ENCODE measurements at places on chromosomes 1 and 21.

DNA sequence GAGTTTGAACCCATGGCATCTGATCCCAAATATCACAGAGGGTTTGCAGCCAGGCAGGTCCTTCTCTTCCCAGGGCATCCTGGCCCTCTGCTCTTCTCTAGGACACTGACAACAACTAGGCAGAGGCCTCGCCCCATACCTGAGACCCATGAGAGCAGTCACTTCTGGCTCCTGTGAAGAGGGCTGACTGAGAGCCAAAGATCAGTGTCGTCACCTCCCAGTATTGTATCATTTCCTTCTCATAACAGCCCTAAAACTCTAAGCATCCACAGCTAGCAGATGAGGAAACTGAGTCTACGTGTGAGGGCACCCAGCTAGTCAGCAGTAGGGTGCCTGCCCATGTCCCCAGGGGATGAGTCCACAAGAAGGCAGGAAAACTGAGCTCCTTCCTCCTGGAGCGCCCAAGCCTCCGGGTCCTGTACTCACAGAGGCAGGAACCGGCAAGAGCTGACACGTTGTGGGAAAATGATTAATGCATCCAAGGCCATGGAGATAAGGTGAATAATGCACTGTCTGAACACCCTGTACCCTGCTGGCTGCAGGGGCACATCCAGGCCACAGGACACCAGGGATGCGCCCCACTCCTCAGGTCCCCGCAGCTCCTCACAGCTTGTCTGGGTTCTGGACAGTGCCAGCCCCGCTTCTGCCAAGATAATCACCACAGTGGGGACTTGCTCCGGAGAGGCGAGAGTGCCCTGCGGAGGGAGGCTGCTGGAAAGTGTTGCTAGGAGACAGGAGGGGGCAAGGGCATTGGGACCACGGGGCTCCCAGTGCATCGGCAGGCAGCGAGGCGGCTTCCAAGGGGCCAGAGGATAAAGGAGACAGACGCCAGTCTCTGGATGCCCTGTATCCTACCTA is 340.0 kb downstream of the NPHP4 start:
- peak; percentile 58 for DNase-seq

DNA sequence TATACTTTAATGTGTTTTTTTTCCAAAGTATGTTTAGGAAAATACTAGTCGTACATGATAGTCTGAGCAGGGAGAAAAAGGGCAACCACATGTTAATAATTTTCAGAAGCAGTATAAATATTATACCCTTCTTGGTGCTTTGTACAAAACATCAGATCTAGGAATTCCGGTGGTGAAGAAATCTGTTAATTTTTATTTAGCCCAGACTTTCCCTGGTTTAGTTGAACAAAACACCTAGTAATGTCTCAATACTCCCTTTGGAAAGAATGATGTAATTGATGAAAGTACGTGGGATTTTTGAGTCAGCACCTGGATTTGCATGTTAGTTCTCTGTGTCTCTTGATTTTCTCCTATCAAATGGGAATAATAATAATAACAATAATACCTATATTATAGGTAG is 38.4 kb upstream of the KCNK2 start:
- DNase-seq, result no peak

DNA sequence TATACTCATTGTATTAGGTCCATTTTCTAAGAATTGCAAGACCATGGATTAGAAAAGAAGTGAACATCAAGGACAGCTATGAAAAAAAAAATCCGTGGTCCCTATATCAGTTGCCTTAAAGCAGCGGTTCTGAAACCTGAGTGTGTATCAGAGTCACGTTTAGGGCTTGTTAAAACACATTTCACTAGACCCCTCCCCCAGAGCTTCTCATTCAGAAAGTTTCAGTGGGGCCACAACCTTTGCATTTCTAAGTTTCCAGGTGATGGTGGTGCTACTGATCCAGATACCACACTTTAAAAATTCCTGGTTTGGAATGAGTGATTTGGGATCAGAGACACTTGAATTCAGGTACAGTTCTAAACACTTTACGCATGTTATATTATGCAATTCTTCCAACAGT is 96.1 kb upstream of the PRMT6 start:
- no peak for DNase-seq

GRCh38 chr1:55063577-55063942 is 24.2 kb downstream of the PCSK9 start:
- no peak for DNase-seq

GRCh38 chr1:16386454-16387113 is 19.5 kb downstream of the SZRD1 start:
- DNase-seq, result no peak

DNA sequence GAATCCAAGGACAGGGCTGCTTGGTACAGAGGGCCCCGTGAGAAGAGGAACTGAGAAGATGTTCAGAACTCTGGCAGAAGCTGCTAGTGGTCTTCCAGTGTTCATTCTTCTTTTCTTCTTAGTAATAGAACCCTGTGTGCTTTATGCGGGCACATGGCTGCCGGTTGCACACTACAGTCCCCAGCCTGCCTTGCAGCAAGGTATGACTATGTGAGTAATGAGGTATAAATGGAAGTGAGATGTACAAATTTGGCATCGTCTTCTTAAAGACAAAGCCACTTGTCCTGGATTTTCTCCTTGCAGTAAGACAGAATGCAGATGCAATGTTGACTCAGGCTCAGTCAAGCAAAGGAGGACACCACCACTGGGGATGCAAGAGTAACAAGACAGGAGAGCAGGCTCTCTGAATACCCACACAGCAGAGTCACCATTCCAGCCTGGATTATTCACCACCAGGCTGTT is 15.0 kb upstream of the ATP1B1 start:
- DNase-seq, result no peak

- DNase-seq, result peak; percentile 52
Measured at GRCh38 chr1:67855961-67856360, 22.7 kb upstream of the GNG12 start.

DNA sequence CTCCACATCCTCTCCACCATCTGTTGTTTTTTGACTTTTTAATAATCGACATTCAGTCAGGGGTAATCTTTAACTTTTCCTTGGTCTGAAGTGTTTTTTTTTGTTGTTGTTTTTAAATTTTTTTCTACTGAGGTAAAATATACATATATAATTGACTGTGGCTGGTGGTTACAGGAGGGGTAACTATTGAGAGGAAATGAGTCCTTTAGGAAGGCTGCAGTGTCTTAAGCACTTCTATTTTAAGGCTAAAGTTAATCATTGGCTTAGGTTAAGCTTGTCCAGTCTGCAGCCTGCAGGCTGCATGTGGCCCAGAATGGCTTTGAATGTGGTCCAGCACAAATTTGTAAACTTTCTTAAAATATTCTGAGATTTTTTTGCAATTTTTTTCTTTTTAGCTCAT is 172.5 kb downstream of the CTH start:
- DNase-seq, result no peak

- DNase-seq, result no peak
Measured at GRCh38 chr1:200546577-200546976, 74.0 kb downstream of the KIF14 start.

DNA sequence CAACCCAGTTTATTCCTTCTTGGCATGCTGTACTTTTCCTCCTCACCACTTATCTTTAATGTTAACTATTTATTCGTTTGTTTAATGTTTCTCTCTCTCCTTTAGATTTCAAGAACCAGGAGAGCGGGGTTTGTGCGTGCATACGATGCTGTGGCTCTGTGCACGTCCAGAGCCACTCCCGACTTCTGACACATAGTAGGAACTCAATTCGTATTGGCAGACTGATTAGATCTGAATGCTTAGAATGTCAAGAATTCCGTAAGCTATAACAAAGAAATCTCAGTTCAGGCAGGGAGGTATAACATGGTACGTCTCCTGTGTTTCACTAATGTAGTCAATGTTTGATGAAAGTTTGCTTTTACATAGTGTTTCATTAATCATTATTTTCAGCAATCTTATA is 7.3 kb upstream of the GRIK1 start:
- DNase-seq, result no peak

GRCh38 chr1:212528501-212528900 is 80.1 kb upstream of the ATF3 start:
- no peak for DNase-seq

DNA sequence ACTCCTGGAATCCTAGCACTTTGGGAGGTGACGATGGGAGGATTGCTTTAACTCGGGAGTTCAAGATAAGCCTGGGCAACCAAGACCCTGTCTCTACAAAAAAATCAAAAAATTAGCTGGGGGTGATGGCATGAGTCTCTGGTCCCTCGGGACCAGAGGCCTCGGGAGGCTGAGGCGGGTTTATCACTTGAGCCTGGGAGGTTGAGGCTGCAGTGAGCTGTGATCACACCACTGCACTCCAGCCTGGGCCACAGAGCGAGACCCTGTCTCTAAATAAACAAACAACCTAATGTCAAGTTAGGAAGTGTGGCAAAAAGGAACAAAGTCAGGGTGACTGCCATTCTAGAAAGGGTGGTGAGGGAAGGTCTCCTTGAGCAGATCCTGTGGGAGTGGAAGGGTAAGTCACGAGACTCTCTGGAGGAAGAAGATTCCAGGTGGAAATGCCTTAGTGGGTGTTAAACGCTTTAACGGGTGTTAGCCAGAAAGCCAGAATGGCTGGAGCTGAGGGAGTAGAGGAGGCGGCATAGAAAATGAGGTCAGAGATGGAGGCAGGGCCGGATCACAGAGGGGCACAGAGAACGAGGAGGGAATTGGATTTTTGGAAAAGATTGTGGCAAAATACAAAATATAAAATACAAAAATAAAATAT is 62.2 kb upstream of the ATP5PO start:
- DNase-seq, result no peak

- no peak for DNase-seq
Measured at GRCh38 chr1:215473943-215474342, 93.2 kb upstream of the KCTD3 start.

DNA sequence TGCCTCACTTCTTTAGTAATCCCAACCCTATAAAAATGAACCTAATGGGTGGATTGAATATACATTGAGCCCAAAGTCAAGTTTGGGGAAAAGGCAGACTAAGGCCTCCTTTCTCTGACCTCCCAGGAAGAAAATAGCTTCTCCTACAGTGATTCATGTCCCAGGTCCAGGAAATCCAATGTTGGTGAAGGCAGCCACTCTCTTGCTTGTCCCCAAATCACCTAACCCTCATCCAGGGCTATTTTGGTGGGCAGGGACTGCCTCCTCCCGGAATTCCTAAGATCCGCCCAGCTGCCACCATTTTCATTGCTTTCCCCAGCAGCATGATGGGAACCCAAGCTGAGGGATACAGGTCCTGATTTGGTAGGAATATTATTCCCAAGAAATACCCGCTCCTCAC is 8.4 kb downstream of the MYOG start:
- no peak for DNase-seq

DNA sequence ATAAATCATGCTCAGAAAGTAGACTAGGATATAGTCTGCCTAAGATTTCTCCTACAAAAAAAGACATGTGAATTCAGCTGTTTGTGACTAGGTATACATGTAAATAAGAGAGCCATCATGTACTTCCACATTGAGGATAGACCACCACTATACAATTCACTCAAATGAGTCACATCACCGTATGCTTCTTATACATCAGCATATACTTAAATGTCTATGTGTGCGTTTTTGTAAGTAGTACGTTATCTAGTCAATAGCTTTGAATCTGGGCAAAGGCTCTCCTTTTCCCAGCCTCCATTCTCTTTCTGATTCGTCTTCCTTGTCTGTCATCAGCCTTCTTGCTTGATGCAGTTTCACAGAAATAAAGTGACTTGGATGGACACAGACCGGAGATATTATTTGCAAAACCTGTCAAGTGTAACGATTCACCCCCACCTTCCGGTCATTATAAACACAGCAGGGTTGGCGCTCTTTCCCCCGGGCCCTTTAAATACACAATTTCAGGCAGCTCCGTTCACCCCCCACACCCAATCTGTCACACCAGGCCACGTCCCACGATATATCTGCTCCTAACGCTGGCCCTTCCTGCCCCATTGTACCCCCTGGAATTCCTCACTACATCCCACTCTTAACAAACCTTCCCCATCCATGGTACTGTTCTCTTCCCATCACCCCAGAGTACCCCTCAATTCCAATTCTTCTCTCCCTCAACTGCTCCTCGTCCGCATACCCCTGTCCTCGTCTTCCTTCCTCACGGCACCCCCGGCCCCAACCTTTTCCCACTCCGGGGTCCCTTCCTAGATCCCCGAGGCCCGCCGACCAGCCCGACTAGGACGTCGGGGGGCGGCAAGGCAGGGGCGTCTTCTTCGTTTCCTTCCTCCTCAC is 636 bp downstream of the VAMP4 start:
- peak; percentile 55 for DNase-seq

DNA sequence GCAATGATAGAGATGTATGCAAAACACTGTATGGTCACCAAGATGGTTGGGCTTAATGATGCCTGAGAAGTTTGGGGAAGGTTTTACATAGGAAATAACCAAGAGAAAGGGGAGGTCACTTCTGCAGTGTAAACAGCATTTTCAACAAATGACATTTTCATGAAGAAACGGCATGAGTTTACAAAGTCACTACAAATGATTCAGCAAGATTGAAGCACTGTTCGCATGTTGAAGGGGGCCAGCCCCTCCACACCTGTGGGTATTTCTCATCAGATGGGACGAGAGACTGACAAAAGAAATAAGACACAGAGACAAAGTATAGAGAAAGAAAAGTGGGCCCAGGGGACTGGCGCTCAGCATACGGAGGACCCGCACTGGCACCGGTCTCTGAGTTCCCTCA is 234.1 kb upstream of the POGK start:
- no peak for DNase-seq

- DNase-seq, result peak; percentile 15
Measured at GRCh38 chr1:68745011-68745410, 248.1 kb upstream of the DEPDC1 start.

GRCh38 chr1:65065524-65066418 is 82.2 kb upstream of the AK4 start:
- peak; percentile 25 for DNase-seq

GRCh38 chr21:42155045-42155855 is 63.7 kb upstream of the ABCG1 start:
- DNase-seq, result no peak

Measured in brain (organoid and tissue), 16 donors.